ENCODE measurements at places on chromosomes 5 and 9.

DNA sequence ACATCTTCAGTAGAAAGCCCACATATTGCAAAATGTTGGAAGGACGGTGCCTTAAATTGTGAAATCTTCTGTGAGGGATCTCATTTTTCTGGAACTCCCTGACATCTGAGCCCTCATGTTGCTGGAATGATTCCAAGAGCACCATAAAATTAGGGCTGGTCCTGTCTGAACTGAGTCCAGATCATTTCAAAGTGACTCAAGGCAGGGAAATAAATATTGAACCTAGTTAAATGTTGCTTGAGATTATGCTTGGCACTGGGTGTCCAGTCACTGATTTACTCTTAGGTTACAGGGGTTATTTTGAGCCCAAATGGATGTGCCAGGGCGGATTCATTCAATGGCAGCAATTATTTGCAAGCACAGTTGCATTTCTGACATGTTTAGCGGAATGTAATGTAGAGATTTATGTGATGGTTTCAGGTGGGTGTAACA lies 437.0 kb downstream of the PIK3R1 start:
- no peak for DNase-seq

DNA sequence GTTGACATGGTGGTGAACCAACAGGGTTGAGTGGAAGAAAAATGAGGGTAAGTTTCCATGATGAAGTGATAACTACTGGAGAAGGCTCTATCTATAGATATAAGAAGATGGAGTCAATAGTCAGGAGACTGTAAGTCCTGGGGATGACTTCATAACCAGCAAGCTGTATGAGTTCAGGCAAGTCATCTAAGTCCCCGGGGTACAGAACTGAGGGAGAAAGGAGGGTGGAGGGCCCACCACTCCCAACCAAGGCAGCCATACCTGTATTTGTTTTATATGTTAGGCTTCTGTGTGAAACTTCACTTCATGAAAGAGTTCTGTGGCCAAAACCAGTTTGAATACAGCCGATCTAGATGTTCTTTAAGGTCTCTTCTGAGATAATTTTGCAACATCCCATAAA lies 53.3 kb upstream of the IFNE start:
- DNase-seq: no peak

GRCh38 chr5:52725808-52726207 lies 61.9 kb upstream of the ITGA1 start:
- DNase-seq: no peak

- DNase-seq: no peak
Observed at GRCh38 chr5:62771341-62771740, 192.7 kb downstream of the LRRC70 start.

GRCh38 chr5:170097934-170098333 lies 7.8 kb upstream of the FOXI1 start:
- no peak for DNase-seq

DNA sequence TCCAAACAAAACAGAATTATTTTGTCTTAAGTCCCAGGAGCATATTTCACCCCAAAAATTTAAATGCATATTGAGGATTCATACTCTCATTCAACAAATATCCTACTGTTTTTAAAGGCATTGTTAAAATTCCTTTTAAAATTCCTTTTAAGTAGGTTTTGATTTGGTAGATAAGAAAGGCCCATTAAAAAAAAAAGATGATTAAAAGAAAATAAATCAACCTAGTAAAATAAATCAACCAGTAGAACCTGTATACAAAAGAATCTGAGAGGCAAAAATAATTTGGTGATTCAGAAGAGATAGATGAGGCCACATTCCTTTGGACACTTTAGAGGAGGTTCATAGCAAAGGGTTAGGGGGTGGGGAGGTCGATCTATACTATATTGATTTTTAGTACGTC lies 585.3 kb upstream of the TLE4 start:
- no peak for DNase-seq

DNA sequence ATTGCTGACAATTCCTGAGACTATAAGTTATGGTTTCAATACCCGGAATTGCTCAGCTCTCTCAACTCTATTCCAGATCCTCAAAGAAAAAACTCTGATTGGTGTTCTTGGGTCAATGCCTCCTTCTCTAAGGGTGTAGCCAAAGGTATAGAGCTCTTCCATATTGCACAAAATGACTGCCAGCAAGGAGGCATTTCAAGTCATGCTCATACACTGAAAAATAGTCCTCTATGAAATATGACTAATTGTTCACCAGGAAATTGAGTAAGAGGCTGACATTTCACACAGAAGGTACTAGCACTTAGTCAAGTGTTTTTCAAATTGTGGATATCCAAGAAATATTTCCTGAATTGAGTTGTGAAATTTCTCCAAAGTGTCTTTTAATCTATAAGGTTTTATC lies 111.1 kb upstream of the KLF9 start:
- no peak for DNase-seq

DNA sequence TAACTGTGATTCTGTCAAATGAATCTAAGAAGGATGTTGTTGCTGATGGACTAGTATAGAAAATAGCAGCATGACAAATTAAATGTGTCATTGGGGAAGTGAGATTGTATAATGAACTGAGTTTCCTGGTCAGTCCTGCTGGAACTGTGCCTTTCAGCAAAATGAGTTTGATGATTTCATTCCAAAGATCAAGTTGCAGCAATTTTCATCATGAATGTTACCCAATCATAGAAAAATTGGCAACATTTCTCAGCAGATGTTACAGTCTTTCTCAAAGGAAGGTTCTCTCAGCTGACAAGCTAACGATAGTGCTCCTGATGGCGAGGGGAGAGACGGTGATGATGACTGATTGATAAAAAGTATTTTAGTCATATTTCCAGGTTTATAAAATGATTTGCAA lies 10.7 kb downstream of the PCDHAC2 start:
- DNase-seq: no peak

- DNase-seq: no peak
Observed at GRCh38 chr9:114177423-114178064, 22.2 kb downstream of the COL27A1 start.

GRCh38 chr5:166649676-166650075 lies 1641.8 kb upstream of the WWC1 start:
- peak; percentile 11 for DNase-seq

DNA sequence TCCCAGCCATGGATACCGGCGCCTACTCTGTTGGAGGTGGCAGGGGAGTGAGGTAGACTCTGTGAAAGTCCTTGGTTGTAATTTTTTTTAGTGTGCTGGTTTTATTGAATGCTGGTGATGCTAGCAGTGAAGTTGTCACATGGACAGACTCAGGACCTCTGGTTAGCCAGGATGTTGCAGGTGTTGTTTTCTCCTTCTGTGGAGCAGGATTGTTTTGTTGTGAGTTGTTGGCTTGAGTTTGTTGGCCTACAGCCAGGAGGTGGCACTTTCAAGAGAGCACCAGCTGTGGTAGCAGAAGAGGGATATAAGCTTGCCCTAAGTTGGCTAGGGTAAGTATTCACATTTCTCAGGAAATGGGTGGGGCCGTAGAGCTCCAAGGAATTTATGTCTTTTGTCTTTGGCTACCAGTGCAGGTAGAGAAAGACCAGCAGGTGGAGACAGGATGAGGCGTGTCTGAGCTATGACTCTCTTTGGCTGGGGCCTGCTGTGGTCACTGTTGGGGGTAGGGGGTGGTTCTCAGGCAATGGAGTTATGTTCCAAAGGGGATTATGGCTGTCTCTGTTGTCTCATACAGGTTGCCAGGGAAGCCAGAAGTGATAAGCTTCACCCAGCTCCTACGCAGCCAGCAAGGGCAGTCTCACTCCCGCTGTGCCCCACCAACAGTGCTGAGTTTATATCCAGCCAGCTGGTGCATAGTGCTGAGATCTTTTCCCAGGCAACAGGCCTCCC lies 248.7 kb downstream of the TAF11L14 start:
- no peak for DNase-seq

DNA sequence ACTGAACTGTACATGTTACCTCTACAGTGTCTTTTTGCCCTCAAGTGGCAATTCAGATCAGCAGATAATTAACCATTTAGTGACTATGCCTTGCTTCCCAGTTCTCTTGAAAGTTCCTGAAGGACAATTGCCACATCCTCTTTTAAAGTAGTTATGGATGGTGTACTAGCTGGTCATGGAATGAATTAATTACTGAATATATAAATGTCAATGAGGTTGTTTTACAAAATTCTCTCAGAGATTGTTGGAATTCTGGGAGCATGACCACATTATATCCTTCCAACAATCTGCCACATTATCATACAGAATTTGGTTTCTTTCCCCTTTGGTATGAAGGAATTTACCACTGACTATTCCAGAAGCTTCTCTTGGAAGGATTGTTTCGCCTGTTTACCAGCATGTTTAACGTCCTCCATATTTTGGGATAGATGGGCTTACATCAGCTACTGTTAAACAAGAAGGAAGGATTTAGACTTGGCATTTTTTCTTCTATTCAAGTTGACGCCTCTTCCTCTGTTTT lies 176.4 kb downstream of the CD180 start:
- no peak for DNase-seq

DNA sequence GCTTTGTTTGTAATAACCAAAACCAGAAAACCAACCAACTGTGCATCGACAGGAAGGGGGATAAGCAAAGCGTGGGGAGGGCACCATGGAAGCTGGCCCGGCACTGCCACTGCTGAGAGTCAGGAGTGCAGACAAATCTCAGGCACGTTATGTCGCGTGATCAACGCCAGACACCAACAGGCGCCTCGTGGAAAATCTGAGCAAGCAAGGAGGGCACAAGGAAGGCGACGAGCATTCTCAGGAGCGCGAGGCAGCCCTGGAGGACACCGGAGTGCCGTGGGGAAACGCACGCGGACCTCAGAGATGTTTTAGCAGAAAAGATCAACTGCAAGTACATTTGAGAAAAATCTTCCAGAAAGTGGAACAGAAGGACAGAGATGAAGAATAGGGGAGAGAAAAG lies 15.1 kb upstream of the NSMF start:
- no peak for DNase-seq

GRCh38 chr5:32230356-32231099 lies 56.4 kb upstream of the GOLPH3 start:
- peak; percentile 32 for DNase-seq

DNA sequence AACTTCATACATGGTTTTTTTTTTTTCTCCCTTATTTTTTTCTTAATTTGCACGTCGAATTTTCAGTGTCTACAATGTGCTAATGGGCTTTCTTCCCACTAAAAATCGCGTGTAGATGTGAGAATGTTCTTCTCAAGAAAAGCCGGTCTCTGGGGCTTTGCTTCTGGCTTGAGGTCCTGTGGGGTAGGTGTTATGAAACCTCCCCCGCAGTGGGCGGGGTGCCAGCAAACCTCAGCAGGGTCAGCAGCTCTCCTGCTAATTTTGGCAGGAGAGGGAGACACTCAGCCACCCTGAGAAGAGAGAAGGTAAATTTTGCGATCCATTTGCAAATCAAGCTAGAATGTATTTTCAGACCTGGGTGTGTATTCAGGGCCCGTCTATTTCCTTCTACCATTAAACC lies 59.9 kb downstream of the NPR3 start:
- no peak for DNase-seq

GRCh38 chr9:110047955-110048402 lies 160.0 kb downstream of the C9orf152 start:
- DNase-seq: peak; percentile 92

DNA sequence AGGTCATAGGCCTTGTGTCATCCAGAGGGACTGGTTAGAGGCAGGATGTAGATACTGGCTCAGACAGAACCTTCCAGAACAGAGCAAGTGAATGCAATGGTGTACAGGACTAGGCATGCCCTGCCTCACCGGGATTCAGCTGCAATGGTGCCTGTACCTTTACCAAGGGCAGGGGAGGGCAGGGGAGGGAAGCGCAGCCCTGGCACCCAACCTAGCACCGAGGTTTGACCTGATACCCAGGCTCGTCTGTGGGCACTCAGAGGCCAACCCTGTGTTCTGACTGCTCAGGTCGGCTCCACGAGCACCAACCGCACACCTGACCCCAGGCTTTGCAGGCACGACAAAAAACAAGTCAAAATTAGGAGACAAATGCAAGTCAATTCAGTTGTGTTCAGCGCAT lies 47.3 kb upstream of the GFPT2 start:
- no peak for DNase-seq

DNA sequence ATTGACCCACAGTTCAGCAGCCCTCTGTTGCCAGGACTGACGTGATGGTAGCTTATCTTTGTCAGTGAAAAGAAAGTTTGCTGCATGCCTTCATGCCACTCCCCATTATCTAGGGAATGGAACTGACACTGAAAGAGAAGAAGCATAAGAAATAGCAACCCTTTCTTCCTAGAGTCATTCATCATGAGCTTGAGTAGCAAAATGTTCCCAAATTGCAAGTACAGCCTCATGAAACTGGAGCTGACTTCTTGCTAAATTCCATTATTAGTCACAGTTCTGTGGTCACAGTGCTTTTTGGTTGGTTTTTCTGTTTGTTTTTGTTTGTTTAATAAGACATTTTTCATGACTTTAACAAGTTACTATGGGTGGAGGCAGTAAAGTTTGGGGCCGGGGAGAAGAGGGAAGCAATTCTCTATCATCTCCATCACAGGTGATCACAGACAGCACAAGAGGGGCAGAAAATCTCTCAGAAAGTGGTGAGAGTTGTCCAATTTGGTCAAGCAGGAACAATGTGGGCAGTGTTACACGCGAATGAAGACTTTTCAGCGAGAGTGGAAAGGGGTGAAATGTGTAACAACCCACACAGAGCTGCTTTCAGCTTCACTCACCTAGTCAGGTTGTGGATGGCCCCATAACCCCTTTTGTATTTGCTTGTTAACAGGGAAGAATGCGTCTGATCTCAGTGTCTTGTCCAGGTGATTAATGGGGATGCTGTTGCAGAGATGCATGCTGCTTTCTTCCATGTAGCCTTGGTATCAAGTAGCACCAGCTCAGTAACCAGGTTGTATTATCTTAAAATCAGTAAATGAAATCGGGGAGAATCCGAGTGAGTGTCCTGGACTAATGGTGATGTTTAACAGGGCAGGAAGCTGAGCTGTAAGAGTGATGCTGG lies 440.4 kb downstream of the DMRT2 start:
- DNase-seq: peak; percentile 5

GRCh38 chr9:123232332-123232731 lies 36.1 kb downstream of the STRBP start:
- no peak for DNase-seq

GRCh38 chr5:146042628-146043279 lies 62.6 kb downstream of the PLAC8L1 start:
- DNase-seq: no peak

DNA sequence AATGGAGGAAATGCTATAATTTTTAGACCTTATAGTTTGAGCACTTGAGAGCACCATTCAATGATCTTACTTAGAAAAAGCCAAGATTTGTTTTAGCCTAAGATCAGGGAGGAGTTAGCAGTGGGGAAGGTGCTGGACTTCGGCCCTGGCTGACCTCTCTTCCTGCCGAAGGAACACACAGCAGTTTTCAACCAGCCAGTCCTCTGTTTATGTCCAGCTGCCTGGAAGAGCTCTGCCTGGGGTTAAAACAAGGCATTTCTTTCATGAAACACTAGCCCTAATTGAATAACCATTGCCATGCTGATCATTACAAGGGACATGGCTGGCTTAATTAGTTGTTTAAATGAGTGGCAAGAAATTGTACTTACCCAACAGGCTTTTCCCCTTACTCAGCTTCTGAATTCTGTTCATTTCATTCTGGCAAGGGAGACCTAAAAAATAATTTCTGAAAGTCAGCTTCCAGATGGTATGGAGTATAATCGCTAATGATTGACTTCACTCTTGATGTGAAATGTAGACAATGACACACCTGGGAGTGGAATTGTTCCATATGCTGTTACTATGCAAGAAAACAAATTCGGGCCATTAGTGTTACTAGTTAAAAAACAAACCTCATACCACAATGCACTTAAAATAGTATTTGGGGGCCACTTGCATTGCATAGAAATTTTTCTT lies 514.2 kb downstream of the SPOCK1 start:
- DNase-seq: peak; percentile 28

- no peak for DNase-seq
Observed at GRCh38 chr9:124429530-124429867, 14.3 kb upstream of the PSMB7 start.

GRCh38 chr9:23850690-23851629 lies 24.9 kb upstream of the ELAVL2 start:
- DNase-seq: peak; percentile 85

Measured in eye (tissue), 1 donor.